PC-3 (cell line): ENCODE measurements at places on chromosomes 1 and 21. TPM values are rescaled to one million over a fixed set of nuclear protein-coding genes. Genes with fewer than 3 reads are reported as not detected.

C21orf58 gene
- total RNA-seq, result 14.6 and 15.3 TPM in 2 replicates

RGSL1 gene
- not detected in 2 replicates for total RNA-seq

KLHDC9 gene
- total RNA-seq, result 3.2 and 3.3 TPM in 2 replicates

AGO3 gene
- total RNA-seq, result 17.7 and 26.3 TPM in 2 replicates

- H3K36me3 ChIP-seq, result no peaks in the 10 kb centered on the region
- H3K4me3 ChIP-seq, result no peak overlapping the region
- no peak overlapping the region for H3K27ac ChIP-seq
- H3K27me3 ChIP-seq, result peaks cover 8% of the 10 kb centered on the region; the same call in 1 of the 2 replicates
Measured at GRCh38 chr21:44407493-44407892, 47.8 kb upstream of the LRRC3 start.

GRCh38 chr1:227357927-227358302, 39.6 kb upstream of the CDC42BPA start:
- peak overlapping the region; percentile 85 for H3K27ac ChIP-seq
- H3K27me3 ChIP-seq, result no peaks in the 10 kb centered on the region
- peak; percentile 44 for DNase-seq
- H3K4me1 ChIP-seq, result peaks cover 28% of the 10 kb centered on the region
- no peaks in the 10 kb centered on the region for H3K36me3 ChIP-seq

DNA sequence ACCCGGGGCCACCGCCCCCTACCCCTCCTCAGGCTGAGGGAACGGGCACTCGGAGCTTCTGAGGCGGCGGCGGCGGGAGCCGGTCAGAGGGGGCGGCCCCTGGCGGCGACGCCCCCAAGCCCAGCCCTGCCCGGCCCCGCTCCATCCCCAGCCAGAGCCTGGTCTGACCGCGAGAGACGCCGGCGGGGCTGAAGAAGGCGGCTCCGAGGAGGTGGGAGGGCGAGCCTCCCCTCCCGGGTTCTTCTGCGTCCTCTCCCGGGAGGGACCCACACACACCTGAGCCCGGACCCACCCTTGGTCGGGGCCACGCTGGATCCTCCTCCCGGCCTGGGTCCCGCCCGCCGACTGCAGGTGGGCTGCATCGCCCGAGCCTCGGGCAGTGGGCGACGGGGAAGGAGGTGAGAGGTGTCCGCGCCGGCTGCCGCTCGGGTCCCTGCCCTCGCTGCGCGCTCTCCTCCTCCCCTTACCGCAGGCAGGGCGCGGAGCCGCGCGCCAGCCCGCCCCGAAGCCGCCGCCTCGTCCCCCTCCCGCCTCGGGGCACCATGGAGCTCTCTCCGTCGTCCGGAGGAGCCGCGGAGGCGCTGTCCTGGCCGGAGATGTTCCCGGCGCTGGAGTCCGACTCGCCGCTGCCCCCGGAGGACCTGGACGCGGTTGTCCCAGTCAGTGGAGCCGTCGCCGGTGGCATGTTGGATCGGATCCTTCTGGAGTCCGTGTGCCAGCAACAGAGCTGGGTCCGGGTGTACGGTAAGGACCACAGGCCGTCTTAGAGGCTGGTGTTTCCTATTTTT, at the start of gene RASAL2:
Gene RASAL2, plus strand, starts transcription at position 154 of the 788 bp plus-strand sequence. Its CDS starts 389 bp downstream, at position 543.
- H3K36me3 ChIP-seq, result no peaks in the 10 kb centered on the region
- H3K27me3 ChIP-seq, result no peaks in the 10 kb centered on the region
- peak; percentile 57 for DNase-seq
- peak within 1 kb of the TSS; percentile 83 for H3K4me3 ChIP-seq
- H3K4me1 ChIP-seq, result peaks cover 42% of the 10 kb centered on the region

- no peaks in the 10 kb centered on the region for H3K36me3 ChIP-seq
- peaks cover 29% of the 10 kb centered on the region for H3K4me1 ChIP-seq
- peak; percentile 96 for DNase-seq
- no peak overlapping the region; the same call in 1 of the 2 replicates for H3K4me3 ChIP-seq
Measured at GRCh38 chr1:214427871-214428277, 123.5 kb downstream of the PTPN14 start.

DNA sequence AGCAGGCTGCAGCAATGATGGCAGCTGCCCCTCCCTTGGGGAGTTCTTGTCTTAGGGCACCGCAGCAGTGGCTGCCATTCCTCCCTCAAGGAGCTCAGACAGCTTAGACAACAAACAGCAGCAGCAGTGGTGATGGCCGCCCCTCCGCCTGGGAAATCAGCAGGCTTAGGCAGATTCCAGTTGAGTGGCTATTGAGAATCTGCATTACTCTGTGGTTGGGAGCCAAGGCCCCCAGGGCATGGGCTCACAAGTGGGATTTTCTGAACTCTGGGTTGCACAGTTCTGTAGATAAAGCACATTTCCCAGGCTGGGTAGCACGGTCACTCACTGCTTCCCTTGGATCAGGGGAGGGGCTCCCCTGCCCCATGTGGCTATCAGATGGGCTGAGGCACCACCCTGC, 1280.7 kb upstream of the TMPRSS15 start:
- no peak overlapping the region for H3K4me3 ChIP-seq
- DNase-seq, result no peak
- no peak overlapping the region for H3K27ac ChIP-seq
- no peaks in the 10 kb centered on the region for H3K27me3 ChIP-seq
- no peaks in the 10 kb centered on the region for H3K4me1 ChIP-seq
- no peaks in the 10 kb centered on the region for H3K36me3 ChIP-seq

DNA sequence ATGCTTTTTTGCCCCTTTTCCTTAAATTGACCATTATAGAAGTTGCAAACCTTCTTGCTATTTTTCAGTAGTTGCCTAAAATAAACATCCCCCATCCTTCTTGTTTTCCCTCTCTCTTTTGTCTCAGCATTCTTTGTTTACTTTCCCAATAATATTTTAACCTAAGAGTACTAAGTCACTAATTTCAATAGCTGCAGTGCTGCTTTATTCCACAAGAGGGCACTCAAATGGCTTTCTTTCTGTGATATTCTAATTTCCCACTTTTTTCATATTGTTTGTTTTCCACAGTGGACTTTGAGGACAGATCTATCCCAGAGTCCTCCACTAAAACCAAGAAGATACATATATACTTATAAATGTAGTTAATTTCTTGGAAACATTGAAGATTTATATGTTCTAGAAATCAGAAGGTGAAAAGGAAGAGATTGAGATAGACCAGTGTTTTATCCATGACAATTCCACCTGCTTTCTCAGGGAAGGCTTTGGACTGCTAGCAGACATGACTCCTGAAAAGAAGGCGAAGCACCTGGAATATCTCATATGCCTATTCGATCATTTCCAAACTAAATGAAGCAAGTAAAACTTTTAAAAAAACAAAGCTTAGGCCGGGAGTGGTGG, 104.8 kb upstream of the GRIK1 start:
- peak; percentile 70 for DNase-seq
- no peak overlapping the region for H3K4me3 ChIP-seq
- no peaks in the 10 kb centered on the region for H3K4me1 ChIP-seq
- H3K27ac ChIP-seq, result no peak overlapping the region
- peaks cover 9% of the 10 kb centered on the region; the same call in 1 of the 2 replicates for H3K27me3 ChIP-seq

FLG gene
- total RNA-seq, result not detected in 2 replicates

DNA sequence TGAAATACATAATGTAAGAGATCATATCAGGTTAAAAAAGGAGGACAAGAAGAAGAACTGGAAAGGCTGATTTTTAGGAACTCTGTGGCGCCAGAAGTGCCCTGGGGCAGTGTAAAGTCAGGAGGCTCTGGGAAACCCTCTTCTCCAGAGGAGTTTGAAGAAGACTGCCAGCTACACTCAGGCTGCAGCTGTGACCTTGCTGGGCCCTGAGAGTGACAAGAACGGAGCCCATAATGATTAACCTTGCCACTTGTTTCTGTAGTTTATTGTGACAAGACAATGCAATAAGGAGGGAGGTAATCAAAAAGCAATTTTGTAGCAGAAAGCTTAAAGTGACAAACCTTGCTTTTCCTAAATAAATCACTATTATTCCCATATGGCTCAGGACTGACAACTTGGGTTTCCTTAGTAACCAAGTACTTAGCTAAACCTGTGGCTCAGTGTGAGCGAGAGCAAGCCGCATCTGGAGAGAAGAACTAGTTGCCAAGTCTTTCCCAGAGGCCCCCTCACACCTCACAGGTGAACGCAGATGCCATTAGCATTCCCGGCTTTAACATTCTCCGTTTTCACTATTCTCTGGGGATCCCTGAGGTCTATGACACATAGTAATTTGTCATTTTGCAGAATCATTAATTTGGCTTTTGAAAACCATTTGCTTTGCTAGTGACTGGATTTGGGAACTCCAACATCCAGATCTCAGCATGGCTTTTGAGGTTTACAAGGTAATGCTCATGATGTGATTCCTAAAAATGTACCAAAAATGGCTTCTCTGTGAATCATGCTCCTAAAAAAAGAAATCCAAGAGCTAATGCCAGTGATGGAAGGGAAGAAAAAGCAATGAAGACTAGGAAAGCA, 115.9 kb downstream of the OMA1 start:
- H3K4me3 ChIP-seq, result no peak overlapping the region
- H3K4me1 ChIP-seq, result no peaks in the 10 kb centered on the region
- peaks cover 22% of the 10 kb centered on the region for H3K27me3 ChIP-seq

CYP4A11 gene
- total RNA-seq, result not detected in 2 replicates

DNA sequence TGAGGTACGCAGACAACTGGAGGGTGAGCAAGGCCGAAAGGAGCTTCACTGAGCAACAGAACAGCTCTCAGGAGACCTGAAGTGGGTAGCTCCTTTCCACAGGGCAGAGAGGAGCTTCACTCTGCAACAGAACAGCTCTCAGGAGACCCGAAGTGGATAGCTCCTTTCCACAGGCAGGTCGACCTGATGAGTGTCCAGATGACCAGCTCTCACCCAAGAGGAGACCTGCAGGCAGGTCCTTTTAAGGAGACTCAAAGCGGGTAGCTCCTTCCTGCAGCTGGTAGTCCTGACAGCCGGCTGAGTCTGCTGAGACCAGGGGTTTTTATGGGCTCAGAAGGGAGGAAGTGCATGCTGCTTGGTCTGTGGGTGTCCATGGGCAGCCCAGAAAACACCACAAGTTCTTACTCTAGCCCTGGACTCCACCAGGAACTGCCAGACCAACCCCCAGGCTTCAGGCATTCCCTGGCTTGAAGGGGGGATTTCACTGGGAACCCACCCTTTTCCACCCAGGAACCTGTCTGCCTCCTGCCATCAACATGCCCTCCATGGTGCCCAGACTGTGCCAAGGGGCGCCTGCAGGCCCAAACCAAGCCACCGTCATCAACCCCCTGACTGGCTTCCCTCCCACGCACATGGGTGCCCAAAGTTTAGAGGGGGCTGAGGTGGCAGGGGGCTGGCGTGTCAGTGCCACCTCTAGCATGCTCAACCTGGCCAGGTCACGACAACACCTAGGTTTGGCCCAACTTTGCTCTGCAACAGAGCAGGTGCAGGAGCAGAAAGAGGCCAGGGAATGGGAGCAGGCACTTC, 43.6 kb downstream of the ZBTB8OS start:
- H3K27ac ChIP-seq, result no peak overlapping the region
- no peaks in the 10 kb centered on the region for H3K4me1 ChIP-seq

DNA sequence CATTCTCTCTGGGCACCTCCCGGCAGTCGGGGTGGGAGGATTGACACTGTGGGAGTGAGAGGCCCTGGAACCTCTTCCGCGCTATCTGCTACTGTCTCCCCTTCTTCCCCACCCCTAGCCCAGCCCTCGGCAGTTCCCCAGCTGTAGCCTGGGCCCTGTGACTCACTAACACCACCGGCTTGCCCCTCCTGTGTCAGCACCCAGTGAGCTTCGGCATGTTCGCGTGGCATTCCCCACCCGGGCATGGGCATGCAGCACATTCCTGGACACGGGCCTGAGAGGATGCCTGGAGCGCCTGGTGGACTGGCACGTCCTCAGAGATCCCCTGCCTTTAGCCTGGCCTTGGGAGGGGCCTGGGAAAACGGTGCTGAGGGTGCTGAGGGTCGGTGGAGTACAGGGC, 1.3 kb downstream of the CDK18 start:
- H3K36me3 ChIP-seq, result no peaks in the 10 kb centered on the region
- peak overlapping the region; percentile 69 for H3K4me3 ChIP-seq
- H3K4me1 ChIP-seq, result peaks cover 14% of the 10 kb centered on the region

CLCA4 gene
- not detected in 2 replicates for total RNA-seq

KRTAP11-1 gene
- not detected in 2 replicates for total RNA-seq

MX2 gene
- total RNA-seq, result 0.15 and 0.46 TPM in 2 replicates

PODN gene
- total RNA-seq, result not detected in 2 replicates

DNA sequence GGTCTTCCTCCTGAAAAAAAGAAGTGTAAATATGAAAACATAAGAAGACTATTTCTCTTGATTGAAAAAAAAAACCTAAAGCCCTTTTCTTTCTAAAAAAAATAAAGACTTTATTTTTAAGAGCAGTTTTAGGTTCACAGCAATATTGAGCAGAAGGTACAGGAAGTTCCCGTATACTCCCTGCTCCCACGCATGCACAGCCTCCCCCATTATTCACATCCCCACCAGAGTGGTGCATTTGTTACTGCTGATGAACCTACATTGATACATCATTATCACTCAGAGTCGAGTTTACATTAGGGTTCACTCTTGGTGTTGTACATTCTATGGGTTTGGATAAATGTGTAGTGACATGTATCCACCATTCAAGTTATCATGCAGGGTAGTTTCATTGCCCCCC, 92.0 kb upstream of the TLR5 start:
- H3K4me3 ChIP-seq, result no peak overlapping the region
- no peaks in the 10 kb centered on the region for H3K27me3 ChIP-seq
- no peaks in the 10 kb centered on the region for H3K36me3 ChIP-seq
- H3K27ac ChIP-seq, result no peak overlapping the region
- peaks cover 30% of the 10 kb centered on the region for H3K4me1 ChIP-seq

DNA sequence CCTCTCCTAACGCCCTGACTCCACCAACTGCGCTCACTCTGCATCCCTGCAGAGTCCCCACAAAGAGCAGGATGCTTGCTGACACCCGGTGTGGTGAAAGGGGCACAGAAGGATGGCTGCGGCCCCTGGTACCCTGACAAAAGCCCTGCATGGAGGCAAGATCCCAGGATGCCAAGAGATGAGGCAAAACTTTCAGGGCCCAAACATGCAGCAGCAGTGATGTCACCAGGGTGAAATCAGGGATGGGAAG, 36.6 kb downstream of the SLC9A1 start:
- H3K27ac ChIP-seq, result no peak overlapping the region
- H3K4me3 ChIP-seq, result no peak overlapping the region

- H3K27ac ChIP-seq, result no peak overlapping the region
- H3K36me3 ChIP-seq, result no peaks in the 10 kb centered on the region
- H3K4me3 ChIP-seq, result no peak overlapping the region
- DNase-seq, result no peak
Measured at GRCh38 chr1:41503538-41504113, 19.1 kb upstream of the EDN2 start.

HORMAD1 gene
- not detected in 2 replicates for total RNA-seq

DNA sequence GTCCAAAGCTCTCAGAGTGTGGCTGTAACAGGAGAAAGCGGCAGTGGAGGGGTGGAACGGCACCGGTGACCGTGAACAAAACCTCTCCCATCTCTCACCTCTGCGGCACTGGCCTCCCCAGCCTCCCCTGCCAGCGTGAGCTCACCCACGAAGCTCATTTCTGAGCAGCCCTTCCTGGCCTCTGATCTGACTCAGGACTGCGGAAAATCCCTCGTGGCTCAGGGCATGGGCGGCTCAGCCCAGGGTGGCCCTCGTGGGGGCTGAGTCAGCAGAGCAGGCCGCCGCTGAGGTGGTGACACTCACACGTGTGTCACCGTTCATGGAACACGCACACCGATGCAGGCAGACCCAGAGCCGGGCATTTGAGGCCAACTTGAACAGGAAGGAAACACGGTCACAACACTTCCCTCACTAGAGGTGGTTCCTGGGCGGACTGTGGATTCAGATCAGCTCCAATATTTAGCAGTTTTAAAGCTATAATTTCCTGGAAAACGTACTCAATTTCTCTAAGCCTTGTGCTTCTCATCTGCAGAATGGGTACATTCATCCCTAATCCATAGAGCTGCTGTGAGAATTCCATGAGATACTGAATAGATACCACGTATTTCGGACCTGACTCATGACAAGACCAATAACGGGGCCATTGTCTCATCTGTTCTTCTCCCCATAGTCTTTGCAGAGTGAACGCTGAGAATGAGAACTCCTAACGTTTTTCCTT, 115.0 kb upstream of the TMPRSS2 start:
- no peaks in the 10 kb centered on the region for H3K36me3 ChIP-seq
- no peaks in the 10 kb centered on the region for H3K27me3 ChIP-seq
- DNase-seq, result peak; percentile 51
- no peak overlapping the region for H3K4me3 ChIP-seq

SPRR1A gene
- not detected in 2 replicates for total RNA-seq
